ENCODE measurements at places on chromosomes 1 and 21.

GRCh38 chr1:87820668-87821334, 492.1 kb downstream of the LMO4 start:
- no peak for DNase-seq
- H3K27me3 ChIP-seq: no peaks in the 10 kb centered on the region
- H3K4me3 ChIP-seq: no peak overlapping the region
- no peak overlapping the region for H3K27ac ChIP-seq
- no peaks in the 10 kb centered on the region for H3K36me3 ChIP-seq

GRCh38 chr1:169601096-169601881, 15.0 kb upstream of the F5 start:
- no peak overlapping the region for H3K4me3 ChIP-seq
- no peaks in the 10 kb centered on the region for H3K4me1 ChIP-seq
- H3K27me3 ChIP-seq: peaks cover 35% of the 10 kb centered on the region
- H3K36me3 ChIP-seq: no peaks in the 10 kb centered on the region
- DNase-seq: no peak

DNA sequence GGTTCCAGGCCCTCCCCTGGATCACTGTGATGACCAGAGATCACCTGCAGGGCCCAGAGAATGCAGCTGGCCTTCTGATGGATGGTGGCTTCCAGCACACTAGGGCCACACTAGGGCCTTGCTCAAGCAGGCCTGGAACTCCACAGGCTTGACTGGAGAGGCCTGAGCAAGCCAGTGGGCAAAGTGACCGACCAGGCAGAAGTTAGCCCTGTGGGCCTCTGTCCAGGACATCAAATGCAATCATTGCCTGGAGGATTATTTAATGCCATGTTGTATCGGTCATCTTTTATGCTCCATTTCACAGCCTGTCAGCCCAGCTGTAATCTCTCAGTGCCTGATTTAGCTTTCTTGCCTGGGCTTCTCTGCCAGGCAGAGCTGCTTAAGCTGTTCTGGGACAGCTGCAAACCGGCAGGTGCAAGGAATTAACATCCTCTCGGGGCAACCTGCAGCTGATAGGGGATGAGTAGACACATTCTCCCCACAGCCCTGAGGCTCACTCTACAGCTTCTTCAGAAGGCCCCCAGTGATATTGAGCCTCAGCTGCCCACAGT, 17.7 kb downstream of the NENF start:
- H3K27ac ChIP-seq: no peak overlapping the region
- H3K27me3 ChIP-seq: peaks cover 10% of the 10 kb centered on the region
- no peak overlapping the region for H3K4me3 ChIP-seq

- H3K27ac ChIP-seq: no peak overlapping the region
- no peak overlapping the region for H3K4me3 ChIP-seq
- H3K36me3 ChIP-seq: no peaks in the 10 kb centered on the region
- no peaks in the 10 kb centered on the region for H3K4me1 ChIP-seq
Observed at GRCh38 chr1:70487910-70488665, 77.0 kb downstream of the CTH start.

DNA sequence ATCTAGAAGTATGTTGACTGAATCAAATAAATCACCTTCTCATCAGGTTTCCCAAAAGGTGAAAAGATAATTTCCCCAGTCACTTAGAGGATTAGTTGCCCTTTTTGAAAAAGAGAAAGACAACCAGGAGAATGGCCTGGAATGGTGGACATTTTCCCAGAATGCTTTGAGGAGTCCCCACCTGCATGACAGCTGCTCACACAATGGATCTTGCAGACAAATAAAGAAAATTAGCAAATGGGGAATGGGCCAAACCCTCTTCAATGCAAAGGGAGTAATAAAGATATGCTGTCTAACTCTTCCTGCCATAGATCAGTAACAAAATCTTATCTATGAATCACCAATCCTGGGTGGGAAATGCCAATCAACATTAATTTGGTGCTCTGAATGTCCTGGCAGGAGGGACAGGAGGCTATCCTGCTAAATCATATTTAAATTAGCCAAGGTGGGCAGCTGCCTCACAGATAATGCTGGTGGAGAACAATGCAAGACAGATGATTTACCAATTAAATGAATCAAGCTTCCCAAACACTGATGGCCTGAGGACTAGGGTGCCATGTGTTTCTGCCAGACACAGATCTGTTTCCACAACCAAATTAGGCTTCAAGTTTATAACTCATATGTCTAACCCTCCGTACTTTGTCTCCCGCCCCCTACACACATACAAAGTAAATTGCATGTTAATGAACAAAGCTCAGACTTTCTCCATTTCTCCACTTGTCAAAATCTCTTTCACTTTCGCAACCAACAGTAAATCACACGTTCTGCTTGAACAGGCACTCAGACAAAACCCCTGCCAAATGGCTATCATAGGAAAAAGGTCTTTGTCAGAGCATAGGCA, 488.0 kb upstream of the PLXNA2 start:
- peak; percentile 8 for DNase-seq
- no peaks in the 10 kb centered on the region for H3K36me3 ChIP-seq
- H3K27me3 ChIP-seq: no peaks in the 10 kb centered on the region
- peaks cover 8% of the 10 kb centered on the region for H3K4me1 ChIP-seq
- no peak overlapping the region for H3K4me3 ChIP-seq

DNA sequence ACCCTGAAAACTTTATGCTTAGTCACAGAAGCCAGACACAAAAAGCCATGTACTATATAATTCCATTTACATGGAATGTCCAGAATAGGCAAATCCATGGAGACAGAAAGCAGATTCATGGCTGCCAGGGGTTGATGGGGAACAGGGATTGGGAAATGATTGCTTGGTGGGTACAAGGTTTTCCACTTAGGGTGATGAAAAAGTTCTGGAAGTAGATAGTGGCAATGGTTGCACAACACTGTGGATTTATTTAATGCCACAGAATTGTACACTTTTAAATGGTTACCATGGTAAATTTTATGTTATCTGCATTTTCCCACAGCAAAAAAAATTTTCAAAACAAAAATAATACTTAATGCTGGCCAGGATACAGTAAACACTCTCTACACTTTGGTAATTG, 40.6 kb downstream of the ENAH start:
- H3K36me3 ChIP-seq: peaks cover 64% of the 10 kb centered on the region
- H3K27ac ChIP-seq: peak overlapping the region; percentile 81
- H3K4me3 ChIP-seq: no peak overlapping the region
- peaks cover 4% of the 10 kb centered on the region for H3K27me3 ChIP-seq

DNA sequence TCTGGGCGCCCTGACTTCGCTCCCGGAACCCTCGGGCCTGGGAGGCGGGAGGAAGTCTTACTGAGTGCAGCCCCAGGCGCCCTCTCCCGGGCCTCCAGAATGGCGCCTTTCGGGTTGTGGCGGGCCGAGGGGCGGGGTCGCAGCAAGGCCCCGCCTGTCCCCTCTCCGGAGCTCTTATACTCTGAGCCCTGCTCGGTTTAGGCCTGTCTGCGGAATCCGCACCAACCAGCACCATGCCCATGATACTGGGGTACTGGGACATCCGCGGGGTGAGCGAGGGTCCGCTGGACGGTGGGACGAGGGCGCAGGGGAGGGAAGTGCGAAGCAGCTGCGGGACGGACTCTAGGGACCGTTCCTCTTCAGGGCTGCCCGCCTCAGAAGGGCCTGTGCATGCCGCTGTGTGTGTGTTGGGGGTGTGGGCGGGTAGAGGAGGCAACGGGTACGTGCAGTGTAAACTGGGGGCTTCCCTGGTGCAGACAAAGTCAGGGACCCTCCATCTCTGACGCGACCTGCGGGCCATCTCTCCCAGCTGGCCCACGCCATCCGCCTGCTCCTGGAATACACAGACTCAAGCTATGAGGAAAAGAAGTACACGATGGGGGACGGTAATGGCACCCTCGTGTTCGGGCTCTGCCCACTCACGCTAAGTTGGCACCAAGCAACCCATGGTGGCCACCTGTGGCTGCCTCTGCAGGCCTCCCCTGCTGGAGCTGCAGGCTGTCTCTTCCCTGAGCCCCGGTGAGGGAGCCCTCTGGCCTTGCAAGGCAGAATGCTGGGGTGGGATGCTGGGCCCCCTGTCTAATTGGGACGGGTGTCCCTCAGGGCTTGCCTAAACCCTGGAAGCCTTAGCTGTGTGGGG, at the start of gene GSTM1:
Gene GSTM1, plus strand, starts transcription at position 177 of the 859 bp plus-strand sequence. Its CDS starts 57 bp downstream, at position 234.
- peaks cover 10% of the 10 kb centered on the region for H3K36me3 ChIP-seq
- peaks cover 5% of the 10 kb centered on the region for H3K4me1 ChIP-seq
- no peak within 1 kb of the TSS for H3K27ac ChIP-seq
- peak; percentile 69 for DNase-seq
- H3K4me3 ChIP-seq: peak within 1 kb of the TSS; percentile 81

GRCh38 chr1:97989094-97989680, 68.4 kb upstream of the DPYD start:
- no peak overlapping the region for H3K27ac ChIP-seq
- H3K4me1 ChIP-seq: peaks cover under 1% of the 10 kb centered on the region
- no peak for DNase-seq
- no peaks in the 10 kb centered on the region for H3K36me3 ChIP-seq
- H3K4me3 ChIP-seq: no peak overlapping the region

- DNase-seq: no peak
- no peak overlapping the region for H3K4me3 ChIP-seq
- H3K36me3 ChIP-seq: peaks cover 30% of the 10 kb centered on the region
- H3K4me1 ChIP-seq: peaks cover 22% of the 10 kb centered on the region
- H3K27me3 ChIP-seq: peaks cover 5% of the 10 kb centered on the region
Observed at GRCh38 chr1:202858789-202859414, 30.0 kb downstream of the RABIF start.

DNA sequence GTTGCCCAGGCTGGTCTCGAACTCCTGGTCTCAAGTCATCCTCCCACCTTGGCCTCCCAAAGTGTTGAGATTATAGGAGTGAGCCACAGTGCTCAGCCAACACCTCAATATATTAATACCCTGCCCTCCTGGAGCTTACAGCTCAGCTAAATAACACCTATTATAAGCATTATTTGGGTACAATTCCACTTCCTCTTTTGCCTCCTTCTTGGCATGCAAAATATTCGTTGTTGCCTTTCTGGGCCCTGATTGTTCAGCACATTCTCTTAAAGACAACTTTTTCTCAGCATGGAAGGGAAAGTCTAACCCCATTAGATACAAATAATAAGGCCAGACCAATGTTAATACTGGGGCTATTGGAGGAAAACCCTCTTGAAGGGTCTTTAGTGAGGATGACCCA, 2.8 kb downstream of the PAQR7 start:
- peaks cover 11% of the 10 kb centered on the region for H3K27me3 ChIP-seq
- no peak overlapping the region for H3K27ac ChIP-seq
- peaks cover 50% of the 10 kb centered on the region for H3K4me1 ChIP-seq
- DNase-seq: no peak
- peaks cover under 1% of the 10 kb centered on the region for H3K36me3 ChIP-seq
- no peak overlapping the region for H3K4me3 ChIP-seq

DNA sequence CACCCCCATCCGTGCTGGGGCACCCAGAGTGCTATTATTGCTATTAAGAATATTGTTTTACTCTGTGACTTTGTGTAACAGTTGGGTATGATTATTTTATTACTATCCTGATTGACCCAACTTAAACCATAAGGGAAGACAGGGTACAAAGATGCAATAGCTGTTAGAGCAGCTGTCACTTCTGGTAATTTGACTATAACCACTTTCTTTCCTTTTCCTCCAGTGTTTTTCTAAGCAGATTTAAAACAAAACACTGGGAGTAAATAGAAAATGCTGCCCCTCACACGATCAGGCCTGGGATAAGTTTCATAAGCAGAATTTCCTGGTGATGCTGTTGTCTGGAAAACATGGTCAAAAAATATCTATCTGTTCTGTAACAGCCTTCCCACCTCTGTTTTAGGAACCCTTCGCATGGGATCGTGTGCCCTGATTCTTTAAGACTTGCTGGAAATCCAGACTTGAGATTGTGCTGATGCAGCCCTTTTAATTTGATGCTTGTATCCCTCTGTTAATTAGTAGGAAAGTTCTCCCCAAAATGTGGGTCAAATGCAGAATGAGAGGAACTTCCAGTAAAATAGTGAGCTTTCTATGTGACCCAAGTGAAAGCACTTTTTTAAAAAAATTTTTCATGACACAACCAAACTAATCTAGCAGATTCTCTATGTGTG, 165.3 kb downstream of the FMN2 start:
- H3K36me3 ChIP-seq: no peaks in the 10 kb centered on the region
- DNase-seq: no peak
- peak overlapping the region; percentile 52 for H3K27ac ChIP-seq
- H3K4me1 ChIP-seq: no peaks in the 10 kb centered on the region
- peaks cover 4% of the 10 kb centered on the region for H3K27me3 ChIP-seq

GRCh38 chr1:62613325-62613727, 16.0 kb downstream of the ANGPTL3 start:
- H3K4me1 ChIP-seq: no peaks in the 10 kb centered on the region
- peaks cover 40% of the 10 kb centered on the region for H3K36me3 ChIP-seq
- H3K27me3 ChIP-seq: no peaks in the 10 kb centered on the region
- DNase-seq: no peak

- H3K4me1 ChIP-seq: peaks cover 55% of the 10 kb centered on the region
- H3K27ac ChIP-seq: peak overlapping the region; percentile 92
- DNase-seq: no peak
- peaks cover 28% of the 10 kb centered on the region for H3K36me3 ChIP-seq
Observed at GRCh38 chr1:62688687-62689085, 500 bp upstream of the DOCK7 start.

- H3K4me1 ChIP-seq: peaks cover 12% of the 10 kb centered on the region
- no peaks in the 10 kb centered on the region for H3K36me3 ChIP-seq
- H3K27ac ChIP-seq: no peak overlapping the region
- peaks cover 5% of the 10 kb centered on the region for H3K27me3 ChIP-seq
Observed at GRCh38 chr1:216812966-216813365, 89.7 kb upstream of the ESRRG start.

- H3K4me3 ChIP-seq: peak overlapping the region; percentile 96
- H3K27ac ChIP-seq: no peak overlapping the region
- H3K36me3 ChIP-seq: peaks cover 29% of the 10 kb centered on the region
- peaks cover 11% of the 10 kb centered on the region for H3K27me3 ChIP-seq
- DNase-seq: no peak
Observed at GRCh38 chr1:13701271-13701640, 1.3 kb downstream of the PRDM2 start.

DNA sequence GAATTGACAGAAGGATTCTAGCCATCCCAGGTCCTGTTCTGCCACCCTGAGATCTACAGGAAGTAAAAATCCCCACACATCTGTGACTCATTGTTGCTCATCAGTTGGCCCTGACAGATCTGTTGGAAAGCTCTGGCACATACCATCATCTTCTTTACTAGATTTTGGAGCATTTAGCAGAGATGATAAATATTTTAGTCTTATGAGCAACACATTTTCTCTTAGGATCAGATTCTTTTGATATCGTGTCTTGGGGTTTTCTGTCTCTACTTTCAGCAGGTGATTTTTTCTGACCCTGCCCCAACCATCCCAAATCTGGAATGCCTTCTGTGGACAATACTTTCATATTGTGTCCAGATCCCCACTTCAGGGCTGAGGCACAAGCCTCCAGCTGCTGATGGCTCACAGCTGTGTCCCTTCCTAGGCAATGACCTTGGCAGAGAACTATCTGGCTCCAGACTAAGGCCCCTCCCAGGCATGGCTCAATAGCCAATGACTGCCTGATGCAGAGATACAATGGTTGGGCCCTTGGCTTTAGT, 102.8 kb downstream of the GDAP2 start:
- no peaks in the 10 kb centered on the region for H3K4me1 ChIP-seq
- H3K27ac ChIP-seq: no peak overlapping the region
- peaks cover 8% of the 10 kb centered on the region for H3K27me3 ChIP-seq
- no peak overlapping the region for H3K4me3 ChIP-seq
- no peak for DNase-seq
